Occipital lobe (tissue), 3 donors: ENCODE measurements at places on chromosomes 3 and 15. TPM values are rescaled to one million over a fixed set of nuclear protein-coding genes. Genes with fewer than 3 reads are reported as not detected.
A peak's percentile ranks its signal among the peaks of the same experiment; 100 is the strongest.

GRCh38 chr15:73897441-73898261 lies 24.3 kb downstream of the TBC1D21 start:
- DNase-seq = no peak

GRCh38 chr3:60575718-60576272 lies 675.5 kb downstream of the FHIT start:
- DNase-seq = no peak

GRCh38 chr3:51967384-51968169 lies at the start of gene PCBP4:
Gene PCBP4 (minus strand): TSS chr3:51967454. CDS start chr3:51961240, 6,214 bp downstream.
- peak; percentile 72 for DNase-seq

- DNase-seq = no peak
Observed at GRCh38 chr3:123790254-123791072, 93.7 kb downstream of the MYLK start.

Gene CEP19
- total RNA-seq = 8.0 TPM

Gene PLA1A
- not detected for total RNA-seq

DNA sequence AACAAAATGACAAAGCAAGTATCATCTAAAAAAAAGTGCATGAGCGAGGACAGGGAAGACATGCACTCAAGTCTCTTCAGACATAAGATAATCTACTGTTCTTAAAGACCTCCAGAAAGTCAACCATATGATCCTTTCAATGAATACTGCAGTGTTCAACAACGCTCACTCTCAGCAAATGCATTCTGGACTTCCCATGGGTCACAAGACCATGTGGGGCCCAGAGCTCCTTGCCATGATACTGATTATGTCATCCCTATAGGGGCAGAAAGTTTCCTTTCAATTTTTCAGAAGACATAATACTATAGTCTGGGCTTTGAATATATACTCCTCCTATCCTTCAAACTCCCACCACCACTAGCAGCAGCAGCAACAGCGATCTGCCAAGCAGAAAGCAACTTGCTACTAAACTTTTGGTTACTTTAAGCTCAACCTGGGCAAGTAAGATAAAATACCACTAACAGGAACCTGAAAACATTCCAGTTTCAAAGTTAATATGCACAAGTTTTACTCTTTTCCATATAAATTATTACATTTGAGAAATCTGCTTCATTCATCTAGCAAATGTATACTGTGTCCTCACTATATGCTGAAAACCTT lies 143.5 kb downstream of the ADAM10 start:
- DNase-seq = no peak

DNA sequence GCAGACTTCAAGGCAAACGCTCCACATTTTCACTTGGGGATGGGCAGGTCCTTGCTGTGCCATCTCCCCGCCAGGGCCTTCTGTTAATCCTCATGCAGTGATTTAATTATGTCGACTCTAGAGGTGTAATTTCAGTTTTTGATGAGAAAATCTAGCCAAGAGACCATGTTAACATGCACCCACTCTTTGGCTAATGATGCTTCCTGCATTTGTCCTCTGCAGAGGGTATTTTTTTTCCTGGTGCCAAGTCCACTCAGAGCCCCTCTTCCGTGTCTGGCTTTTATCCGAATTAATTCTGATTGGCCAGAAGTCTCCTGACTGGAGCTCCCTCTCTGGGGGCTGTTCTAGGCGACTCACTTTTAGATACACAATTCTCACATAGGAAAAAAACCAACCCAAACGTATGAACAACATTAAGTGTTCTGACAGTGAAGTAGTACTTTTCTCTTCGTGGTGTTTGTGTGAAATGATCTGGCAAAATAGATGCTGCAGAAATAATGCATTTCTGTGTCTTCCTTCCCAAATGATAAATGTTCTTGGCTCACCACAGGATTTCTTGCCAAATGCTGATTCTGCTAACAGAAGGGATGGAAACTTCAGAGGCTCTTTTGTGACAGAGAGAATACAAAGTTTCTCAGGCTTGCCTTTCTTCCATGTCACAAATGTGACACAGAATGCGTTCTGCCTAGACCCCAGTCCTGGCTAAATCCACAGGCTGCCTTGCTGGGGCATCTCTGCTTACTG lies 190.0 kb downstream of the CACNA2D3 start:
- no peak for DNase-seq

DNA sequence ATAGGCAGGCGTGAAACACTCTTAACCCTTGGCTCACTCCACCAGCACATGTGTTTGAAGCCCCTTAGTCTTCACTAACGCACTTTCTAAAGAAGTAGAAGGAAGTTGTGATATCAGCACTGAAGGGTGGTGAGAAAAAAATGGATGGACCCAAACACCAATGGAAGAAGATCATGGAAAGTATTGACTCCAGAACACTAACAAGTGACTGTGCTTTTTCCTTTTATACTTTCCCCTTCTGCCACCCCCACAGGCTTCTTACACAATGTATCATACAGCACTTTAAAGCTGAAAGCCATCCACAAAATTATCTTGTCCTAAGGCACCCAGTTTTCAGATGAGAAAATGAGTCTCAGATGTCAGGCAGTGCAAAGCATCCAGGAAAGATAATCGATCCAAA lies 93.9 kb upstream of the PHLDB2 start:
- no peak for DNase-seq

DNA sequence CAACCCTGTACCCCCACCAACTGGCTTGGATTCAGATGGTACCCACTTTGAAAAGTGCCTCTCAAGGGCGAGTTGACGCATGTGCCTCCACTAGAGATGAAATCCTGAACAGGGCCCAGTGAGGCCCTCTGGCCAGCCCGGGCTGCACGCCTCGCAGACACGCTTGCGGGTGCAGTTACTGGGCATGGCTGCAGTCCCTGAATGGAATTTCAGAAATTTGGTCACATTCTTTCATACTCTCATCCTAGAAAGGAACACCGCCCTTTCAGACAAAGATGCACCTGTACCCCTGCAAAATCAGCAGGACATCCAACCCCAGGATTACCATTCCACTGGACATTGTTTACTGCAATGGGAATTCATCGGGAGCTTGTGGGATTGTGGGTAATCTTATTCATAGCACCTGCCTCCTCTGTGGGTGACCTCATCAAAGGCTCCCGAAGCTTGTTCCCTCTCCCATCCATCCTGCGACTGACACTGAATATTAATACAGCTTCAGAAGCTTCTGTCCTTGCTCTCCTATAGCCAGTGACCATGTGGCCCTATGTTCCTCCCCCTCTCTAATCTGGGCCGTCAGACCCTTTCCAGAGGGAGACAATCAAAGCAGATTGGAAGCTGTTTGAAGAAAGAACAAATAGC lies 42.5 kb upstream of the TPM1 start:
- DNase-seq = no peak

DNA sequence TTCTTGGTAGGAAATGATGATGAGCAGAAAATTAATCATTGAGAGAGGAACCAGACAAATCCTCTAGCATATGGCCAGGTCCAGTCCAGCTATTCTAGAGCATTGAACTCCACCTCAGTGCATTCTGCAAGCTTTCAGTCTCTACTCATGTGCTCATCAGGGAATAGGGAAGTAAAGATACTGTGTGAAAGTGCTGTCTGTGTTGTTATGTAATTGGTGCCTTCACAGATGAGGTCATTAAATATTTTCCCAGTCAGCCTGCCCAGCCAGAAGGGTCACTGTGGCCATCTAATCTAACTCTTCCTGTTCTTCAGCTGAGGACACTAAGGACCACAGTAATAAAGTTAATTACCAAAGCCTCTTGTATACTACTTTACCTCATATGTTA lies 28.2 kb downstream of the C3orf62 start:
- no peak for DNase-seq

DNA sequence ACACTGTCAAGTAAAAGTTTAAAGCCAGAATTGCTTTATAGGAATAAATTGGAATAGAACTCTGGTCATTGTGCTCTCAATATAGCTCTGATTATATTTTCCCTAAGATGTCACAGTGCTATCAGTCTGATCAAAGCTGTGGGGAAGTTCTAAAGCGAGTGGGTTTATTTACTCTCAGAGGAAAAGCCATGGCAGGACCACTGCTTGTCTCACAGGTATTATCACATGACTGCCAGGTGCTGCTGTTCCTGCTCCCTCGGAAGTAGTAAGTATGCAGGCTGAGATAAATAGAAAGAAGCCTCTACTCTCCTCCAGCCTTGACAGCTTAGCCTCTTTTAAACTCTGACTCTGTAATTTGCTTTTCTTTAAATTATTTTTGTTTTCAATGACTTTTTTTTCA lies 49.1 kb upstream of the UTS2B start:
- no peak for DNase-seq

DNA sequence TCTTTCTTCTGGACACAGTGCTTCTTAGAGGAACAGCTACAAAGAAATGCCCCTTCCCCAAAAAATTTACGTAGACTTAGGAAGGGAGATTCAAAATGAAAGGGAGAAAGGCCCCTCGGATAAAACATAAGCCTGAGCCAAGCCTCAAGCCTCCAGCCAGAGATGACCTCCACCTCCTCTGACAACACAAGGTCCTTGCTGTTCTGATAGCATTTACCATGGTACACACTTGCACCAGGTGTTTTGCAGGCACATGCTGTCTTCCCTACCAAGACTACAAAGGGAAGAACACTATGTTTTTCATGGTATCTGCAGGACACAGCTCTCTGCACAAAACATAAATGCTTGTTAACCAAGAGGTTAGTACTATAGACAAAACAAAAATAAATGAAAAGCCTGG lies 27.8 kb downstream of the RYK start:
- no peak for DNase-seq

- no peak for DNase-seq
Observed at GRCh38 chr3:105862217-105862616, 6.6 kb downstream of the CBLB start.

GRCh38 chr15:87269566-87269965 lies 987.0 kb downstream of the NTRK3 start:
- no peak for DNase-seq

DNA sequence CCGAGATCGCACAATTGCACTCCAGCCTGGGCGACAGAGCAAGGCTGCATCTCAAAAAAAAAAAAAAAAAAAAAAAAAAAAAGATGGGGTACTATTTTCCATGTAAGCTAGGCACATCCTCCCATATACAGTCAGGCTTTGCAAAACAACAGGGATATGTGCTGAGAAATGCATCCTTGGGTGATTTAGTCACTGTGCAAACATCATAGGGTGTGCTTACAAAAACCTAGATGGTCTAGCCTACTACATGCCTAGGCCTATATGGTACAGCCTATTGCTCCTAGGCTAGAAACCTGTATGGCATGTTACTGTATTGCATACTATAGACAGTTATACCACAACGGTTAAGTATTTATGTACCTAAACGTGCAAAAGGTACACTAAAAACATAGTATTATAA lies 75.0 kb downstream of the TTBK2 start:
- no peak for DNase-seq

- no peak for DNase-seq
Observed at GRCh38 chr15:28978011-28978378, 92.2 kb downstream of the APBA2 start.

DNA sequence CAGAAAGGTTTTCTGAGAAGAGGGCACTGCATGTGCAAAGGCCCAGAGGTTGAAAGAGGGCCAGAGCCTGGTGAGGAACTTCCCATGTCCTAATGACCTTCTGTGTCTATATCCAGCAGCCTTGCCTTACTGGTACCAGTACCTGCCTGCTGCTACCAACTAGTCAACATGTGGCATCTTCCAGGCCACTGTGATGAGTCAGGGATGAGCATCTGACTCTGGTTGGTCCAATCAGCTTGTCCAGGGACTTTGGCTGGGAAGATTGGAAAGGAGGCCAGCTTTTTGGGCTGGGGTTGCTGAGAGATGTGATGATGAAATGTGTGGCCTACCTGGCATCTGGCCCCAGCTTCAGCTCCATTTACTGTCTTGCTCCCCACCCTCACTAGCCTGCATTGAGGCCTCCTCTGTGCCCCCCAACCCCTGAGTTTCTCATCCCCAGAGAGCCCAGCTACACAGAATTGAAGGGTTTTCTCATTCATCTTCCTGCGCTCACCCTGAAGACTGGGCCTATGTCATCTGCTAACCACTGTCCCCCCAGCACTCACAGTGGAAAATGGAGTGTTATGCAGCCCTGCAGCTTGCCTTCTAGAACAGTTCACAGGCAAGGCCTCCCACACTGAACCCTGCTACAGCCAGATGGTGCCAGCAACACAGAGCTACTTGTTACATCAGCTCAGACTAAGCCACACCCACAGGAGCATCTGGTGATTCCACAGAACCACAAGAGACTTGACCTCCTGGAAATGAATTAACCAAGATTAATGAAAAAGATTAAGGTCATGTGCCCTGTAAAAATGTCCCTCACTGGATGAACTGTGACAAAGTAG lies 1.3 kb upstream of the TWF2 start:
- peak; percentile 49 for DNase-seq

- no peak for DNase-seq
Observed at GRCh38 chr3:50172626-50173220, 17.6 kb downstream of the SEMA3F start.

DNA sequence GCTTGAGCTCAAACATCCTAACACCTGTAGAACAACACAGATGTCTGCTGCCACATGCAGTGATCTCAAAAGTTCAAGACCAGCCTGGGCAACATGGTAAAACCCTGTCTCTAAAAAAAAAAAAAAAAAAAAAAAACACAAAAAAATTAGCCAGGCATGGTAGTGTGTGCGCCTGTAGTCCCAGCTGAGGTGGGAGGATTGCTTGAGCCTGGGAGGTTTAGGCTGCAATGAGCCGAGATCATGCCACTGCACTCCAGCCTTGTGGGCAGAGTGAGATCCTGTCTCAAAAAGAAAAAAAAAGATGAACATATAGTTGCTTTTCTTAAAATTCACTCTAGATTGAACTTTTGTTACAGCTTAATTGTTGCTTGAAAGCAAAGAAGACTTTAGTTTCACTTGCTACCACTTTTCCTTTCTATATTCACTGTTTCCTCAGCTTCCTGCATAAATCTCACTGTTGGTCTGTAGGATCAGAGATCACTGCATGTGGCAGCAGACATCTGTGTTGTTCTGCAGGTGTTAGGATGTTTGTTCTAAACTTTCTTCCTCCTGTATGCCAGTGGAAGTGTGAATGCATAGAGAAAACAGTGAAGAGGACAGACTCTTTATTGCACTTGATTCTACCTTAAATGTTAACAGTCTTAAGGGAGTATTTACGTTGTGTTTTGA lies 12.6 kb downstream of the RAB11A start:
- no peak for DNase-seq

DNA sequence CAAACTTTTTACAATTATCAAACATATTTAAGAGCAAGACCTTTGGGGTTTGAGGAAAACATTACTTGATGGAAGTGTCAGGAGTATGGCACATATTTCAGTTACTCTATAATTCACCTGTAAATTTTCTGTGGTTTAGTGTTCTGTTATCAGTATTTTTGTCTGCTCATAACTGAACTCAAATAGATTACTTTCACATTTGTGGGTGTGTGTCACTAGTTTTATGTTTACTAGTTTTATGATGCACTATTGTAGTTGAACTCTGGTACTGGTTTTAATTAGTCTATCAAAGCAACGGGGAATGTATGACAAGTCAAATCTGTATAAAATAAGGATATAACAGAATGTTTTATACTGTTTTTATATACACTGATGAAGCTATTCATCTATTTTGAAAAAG lies 27.2 kb downstream of the OXSM start:
- DNase-seq = no peak

DNA sequence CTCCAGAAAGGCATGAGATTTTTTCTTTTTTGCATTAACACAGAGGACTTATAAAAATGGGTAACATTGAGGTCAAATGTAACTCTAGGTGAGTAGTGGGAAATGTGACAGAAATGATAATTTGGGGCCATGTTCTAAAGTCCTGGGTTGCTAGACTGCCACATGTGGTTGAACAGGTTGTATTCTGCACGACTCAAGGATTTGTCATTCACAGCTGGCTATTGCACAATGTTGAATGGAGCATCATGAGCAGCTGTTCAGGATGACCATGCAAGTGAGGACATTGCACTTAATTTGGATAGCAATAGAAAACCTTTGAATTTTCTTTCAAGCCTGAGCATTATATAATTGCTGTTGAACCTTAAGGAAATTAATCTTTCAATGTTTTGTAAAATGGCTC lies 396.6 kb downstream of the NAALADL2 start:
- DNase-seq = no peak
